NCI-H146 (cell line): ENCODE measurements at places on chromosomes 3 and 15.
A peak's percentile ranks its signal among the peaks of the same experiment; 100 is the strongest.

DNA sequence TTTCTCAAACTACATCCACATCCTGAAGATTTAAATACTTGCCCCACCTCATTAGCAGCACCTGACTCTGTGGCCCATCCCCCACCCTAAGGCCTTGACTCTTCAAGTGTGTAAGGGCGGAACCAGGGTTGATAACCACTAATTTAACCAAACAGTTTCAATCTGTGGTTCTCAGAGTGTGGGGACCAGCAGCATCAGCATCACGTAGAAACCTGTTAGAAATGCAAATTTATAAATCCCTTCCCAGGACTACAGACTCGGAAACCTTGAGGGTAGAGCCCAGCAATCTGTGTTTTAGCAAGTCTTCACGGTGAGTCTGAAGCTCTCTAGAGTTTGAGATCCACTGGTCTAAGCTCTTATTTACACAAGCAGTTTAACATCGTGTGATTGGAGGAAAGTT, 12.4 kb downstream of the GNB4 start:
- no peak for DNase-seq

- DNase-seq: peak; percentile 47
Observed at GRCh38 chr15:57375827-57376695, at the start of gene CGNL1. Gene CGNL1, plus strand, starts transcription at chr15:57376505. Its CDS starts 61,495 bp downstream, at chr15:57438000.

- no peak for DNase-seq
Observed at GRCh38 chr3:12454816-12455121, 29.5 kb upstream of the TSEN2 start.

- DNase-seq: no peak
Observed at GRCh38 chr15:99427668-99428361, 138.0 kb upstream of the MEF2A start.

- no peak for DNase-seq
Observed at GRCh38 chr3:128794067-128794768, 68.2 kb downstream of the RAB7A start.

- DNase-seq: peak; percentile 38
Observed at GRCh38 chr15:66154581-66154980, 99.0 kb downstream of the MEGF11 start.

GRCh38 chr15:41331281-41331680, 1.1 kb downstream of the OIP5 start:
- DNase-seq: no peak

GRCh38 chr3:57978316-57978715, 29.9 kb upstream of the FLNB start:
- DNase-seq: no peak

GRCh38 chr3:122609798-122610559, 32.5 kb downstream of the PARP15 start:
- no peak for DNase-seq

DNA sequence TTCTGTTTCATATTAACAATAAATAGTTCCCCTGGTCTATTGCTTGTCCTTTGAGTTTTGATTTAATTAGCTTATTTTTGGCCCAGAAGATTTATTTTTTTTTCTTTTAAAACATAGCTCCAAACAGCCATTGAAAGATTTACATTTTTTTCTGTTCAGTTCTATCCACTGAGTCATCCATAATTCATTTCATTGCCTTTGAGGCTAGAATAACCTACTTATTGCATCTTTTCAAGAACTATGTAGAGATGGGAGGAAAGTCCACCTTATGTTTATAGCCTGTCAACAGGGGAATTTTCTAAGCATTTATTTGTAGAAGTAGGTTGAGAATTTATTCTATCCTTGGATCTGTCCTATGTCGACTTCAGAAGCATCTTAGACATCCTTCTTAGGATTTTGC, 53.4 kb upstream of the CHD2 start:
- DNase-seq: no peak

DNA sequence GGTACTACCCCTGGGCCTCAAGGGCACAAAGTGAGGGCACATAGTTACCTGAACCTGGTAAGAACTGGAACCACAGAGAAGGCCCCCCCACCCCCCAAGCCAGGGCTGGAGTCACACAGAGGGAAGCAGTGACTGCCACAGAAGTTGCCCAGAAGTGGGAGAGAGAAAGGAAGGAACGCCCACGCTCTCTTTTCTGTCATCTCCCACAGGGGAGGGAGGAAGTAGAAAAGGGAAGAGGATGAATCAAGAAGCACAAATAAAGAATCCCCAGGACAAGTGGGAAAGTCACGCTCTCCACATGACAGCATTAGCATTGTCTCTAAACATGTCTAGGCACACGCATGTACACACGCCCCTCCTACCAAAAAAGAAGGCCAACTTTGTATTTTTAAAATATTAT, 114.7 kb upstream of the FRMD4B start:
- DNase-seq: no peak

DNA sequence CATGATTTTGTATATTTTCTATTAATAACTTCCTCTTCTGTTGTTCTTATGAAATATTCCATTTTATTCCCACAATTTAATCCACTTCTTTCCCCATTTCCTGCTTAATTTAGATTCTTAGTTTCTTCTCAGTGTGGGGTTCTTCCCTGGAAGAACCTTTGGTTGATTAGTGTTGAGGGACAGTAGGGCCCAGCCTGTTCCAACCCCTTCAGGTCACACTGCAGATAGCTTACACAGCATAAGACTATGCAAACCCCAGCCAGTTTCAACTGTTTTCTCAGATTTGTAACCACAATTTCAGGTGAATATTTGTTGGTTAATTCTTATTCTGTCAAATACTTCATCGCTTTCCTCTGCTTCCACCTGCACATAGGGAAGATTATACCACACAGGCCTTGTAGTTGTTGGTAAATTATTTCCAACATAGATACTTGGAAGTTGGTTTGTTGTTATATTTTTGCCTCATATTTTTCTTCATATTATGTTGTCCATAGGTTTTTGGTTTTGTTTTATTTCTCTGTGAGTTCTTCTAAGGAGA, 34.7 kb downstream of the AADACL2 start:
- peak; percentile 6 for DNase-seq

DNA sequence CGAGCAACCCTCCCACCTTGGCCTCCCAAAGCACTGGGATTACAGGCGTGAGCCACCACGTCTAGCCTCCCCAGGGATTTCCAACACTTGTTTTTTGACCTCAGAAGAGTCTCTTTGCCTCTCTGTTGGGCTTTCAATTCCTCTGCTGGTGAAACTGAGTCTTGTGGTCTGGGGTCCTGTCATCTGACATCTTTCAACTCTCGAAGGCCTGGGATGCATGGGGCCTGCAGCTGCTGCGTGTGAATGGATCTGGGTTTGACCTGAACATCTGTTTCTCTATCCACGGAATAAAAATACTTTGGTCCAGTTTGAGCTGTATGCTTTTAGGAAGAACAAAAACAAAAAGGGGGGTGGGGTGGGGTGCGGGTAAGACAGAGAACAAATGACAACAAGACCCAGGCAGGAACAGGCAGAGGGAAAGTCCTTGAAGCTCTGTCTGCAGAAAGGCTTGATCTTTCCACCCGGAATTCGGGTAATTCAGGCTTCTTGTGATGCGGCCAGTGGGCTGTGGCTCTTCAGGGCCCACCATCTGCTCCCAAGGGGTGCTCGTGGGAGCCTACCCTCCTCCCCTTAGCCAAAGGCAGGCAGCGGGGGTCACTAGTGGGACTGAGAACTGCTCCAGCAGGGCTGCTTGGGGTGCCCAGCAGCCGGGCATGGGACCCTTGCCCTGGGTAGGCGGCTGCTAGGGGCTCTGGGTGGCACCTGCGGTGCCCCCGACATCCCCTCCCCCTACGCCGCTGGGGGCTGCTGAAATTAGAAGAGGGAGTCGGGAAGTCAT, 71.5 kb downstream of the SLC12A8 start:
- no peak for DNase-seq

DNA sequence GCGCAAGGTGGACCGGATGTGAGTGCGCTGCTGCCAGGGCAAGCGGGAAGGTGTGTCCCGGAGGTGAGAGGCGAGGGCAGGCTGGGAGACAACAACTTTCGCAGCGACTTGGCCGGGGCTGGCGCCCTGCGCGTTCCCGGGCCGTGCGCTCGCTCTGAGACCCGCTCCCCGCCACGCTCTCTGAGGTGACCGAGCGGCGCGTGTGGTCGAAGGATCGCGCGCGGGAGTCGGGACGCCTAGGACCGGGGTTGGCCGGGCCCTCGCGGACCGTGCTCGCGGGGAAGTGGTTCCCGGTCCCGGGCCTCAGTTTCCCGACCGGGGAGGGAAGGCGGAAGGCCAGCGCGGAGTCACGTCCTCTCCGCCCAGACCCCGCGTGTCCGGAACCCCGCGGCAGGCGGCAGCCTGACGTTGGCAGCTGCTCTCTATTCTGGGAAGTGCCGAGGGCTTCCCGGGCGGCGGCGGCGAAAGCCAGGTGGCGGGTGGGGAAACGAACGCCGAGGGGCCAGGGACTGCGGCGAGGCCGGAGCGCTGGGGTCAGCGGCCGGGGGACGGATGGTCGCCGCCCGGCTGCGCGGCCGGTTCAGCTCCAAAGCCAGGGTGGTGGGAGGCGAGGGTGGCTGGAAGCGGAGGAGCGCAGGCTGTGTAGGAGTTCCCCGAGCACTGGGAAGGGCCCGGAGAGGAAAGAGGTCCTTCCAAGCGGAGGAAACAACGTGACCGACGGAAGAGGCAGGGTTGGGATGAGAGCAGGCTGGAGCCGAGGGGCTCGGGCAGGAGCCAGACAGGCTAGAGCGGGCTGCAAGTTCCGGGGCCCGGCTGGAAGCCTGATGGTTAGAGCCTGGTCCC, 1.0 kb upstream of the IGF2BP2 start:
- peak; percentile 62 for DNase-seq

- DNase-seq: no peak
Observed at GRCh38 chr3:146092230-146092629, 68.8 kb downstream of the PLOD2 start.

DNA sequence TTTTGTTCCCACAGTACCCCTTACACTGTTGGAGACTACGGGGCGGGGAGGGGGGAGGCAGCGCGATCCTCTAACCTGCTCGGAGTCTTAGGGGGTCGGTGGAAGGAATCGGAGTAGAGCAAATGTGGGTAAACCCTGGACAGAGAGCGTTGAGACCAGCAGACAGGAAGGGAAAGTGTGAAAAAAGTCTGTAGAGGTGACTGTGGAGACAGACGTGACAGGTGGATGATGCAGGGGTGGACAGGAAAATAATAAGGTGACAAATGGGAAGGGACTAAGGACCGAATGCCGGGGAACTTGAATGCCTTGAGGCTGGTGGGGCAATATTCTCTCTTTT, 424 bp downstream of the EAF2 start:
- peak; percentile 68 for DNase-seq

DNA sequence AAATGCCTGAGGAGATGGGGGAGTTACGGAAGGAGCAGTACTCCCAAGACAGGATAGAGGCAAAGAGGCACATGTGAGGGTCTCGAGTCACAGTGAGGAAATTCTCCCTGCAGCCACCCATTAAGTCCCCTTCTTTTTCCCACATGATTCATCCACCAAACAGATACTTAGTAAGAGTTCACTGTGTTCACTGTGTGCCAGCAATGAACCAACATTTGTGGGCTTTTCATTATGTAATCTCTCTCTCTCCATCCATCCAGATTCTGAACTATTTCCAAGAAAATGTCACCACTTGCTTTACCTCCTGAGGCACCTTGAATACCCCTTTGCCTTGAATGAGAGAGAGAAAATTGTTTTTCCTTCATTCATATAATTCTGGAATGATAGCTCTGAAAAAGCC, 24.6 kb upstream of the LRRFIP2 start:
- no peak for DNase-seq

- DNase-seq: no peak
Observed at GRCh38 chr15:57223345-57223744, 153.0 kb upstream of the CGNL1 start.

DNA sequence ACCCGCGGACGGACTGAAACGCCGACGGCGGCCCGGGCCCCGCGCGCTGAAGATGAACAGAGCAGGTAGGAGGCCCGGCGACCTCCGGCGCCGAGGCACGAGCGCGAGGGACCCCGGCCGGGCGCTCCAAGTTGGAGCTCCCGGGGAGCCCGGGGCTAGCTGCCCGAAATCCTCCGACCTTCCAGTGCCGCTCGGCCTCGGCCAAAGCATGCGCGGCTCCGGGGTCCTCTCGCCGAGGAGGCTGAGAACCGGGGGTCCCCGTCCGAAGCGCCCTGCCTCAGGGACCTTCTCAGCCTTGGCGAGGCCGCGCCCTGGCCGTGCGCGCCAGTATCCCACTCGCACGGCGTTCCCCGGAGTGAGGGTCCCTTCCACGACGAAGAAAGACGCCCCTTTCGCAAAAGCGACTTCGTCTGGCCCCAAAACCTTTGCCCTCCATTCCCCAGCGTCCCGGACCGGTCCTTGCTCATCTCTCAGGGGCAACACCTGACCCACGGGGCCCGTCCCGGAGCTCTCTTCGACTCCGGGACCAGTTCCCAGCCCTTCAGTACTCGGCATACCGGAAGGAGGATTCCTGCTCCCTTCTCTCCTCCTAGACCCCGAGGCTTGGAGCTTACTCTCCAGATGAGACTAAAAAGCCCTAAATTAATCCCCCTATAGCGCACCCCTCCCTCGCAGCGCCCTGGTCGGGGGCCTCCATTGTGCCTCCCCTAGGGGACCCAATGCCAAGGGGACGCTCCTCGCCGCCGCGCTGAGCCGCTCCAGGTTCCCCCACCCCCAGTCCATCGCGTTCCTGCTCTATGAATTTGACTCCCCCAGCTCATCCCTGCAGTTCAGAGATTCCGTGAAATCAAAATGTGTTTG, 7.7 kb upstream of the FGD5 start:
- DNase-seq: no peak
